Inflammatory macrophage treated with lipopolysaccharide for 4 hours (primary cell): ENCODE measurements at places on chromosomes 5 and 9.

GRCh38 chr5:88390481-88390880 is 121.8 kb upstream of the TMEM161B start:
- DNase-seq: no peak

- no peak for DNase-seq
Observed at GRCh38 chr5:43152946-43153345, 32.2 kb downstream of the ZNF131 start.

DNA sequence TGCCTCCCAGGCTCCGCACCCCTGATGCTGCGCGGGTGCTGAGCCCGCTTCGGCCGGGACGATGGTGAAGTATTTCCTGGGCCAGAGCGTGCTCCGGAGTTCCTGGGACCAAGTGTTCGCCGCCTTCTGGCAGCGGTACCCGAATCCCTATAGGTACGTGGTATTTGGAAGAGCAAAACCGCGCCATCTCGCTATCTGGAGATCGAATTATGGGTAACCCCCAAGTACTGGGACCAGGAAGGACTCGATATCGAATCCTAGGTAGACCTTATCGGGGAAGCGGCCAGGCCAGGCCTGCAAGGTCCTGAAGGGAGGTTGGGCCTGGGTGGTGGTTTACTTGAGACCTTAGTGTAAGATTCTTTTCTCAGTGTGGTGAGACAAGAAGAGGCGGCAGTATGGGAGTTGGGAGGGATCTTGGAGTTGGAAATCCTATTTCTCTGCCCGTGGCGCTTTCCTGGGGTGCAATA is 359 bp downstream of the PRELID1 start:
- no peak for DNase-seq

DNA sequence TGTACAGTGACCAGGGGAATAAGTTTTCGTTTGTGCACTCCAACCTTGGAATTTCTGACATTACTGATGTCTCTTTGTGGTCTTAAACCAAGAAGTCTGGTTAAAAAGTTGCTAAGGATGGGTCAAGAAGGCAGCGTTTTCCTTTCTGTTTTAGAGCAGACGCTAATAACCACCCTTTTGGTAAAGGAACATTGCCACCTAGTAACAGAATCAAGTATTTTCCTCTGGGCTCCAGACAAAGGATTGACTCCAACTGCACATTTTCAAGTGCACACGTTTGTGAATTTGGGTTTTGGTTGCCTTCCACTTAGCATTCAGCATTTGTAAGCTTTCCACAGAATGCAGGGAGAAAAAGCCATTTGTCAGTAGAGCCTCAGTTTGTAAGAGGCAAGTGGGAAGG is 22.2 kb upstream of the CEP78 start:
- peak; percentile 56 for DNase-seq

DNA sequence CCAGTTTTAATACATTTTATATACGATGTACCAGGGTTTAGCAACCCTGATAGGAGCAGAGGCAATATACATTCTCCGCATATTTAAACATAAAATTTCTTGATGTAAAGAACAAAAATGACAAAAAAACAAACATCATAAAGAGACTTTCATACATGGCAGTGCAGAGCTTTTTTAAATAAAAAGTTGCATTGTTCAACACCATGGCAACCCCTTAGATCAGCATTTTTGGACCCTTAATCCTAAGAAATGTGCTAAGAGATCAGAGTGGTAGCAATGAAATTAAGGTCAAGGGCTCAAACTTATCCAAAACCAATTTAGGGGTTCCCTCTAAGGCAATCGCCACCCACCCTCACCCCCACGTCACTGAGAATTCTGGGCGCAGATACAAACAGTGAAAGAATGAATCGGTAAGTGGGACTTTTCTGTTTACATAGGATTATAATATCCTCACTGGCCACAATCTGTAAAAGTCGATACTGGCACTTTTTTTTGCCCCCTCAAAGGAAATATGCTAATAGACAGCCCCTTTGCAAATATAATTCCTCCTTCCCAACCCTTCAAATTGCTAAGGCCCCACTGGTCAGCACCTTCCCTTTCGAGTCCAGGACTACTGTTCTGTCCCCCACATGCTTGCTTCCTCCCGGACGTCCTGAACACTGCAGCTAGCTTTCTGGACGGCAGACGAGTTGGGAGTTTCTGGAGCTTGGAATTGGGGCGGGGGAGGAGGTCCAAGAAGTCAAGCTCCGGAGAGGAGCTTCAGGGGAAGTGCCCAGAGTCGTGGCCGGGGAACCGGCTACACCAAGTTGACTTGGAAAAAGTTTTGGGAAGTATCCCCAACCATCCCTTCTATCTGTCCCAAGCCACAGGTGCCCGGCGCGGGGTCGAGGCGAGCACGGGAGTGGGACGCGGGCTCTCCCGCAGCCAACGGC is 2.2 kb downstream of the GAS1 start:
- DNase-seq: no peak

DNA sequence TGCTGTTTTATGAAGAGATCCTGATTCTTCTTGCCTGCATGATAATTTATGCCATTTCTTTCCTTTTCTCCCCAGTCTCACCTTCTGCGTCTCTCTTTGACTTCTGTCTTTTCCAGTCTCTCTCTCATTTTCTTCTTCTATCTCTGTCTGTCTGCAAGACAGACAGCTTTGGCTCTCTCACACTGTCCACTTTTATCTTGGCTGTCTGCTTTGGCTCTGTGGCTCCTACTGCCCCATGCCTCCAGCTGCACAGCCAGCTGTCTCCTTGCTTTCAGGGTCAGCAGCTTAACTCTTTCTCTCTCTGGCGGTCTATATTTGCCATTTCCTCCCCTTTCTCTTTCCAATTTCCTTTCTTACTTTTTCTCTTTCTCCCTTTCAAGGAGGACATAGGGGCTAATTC is 971.1 kb upstream of the COX7C start:
- no peak for DNase-seq

DNA sequence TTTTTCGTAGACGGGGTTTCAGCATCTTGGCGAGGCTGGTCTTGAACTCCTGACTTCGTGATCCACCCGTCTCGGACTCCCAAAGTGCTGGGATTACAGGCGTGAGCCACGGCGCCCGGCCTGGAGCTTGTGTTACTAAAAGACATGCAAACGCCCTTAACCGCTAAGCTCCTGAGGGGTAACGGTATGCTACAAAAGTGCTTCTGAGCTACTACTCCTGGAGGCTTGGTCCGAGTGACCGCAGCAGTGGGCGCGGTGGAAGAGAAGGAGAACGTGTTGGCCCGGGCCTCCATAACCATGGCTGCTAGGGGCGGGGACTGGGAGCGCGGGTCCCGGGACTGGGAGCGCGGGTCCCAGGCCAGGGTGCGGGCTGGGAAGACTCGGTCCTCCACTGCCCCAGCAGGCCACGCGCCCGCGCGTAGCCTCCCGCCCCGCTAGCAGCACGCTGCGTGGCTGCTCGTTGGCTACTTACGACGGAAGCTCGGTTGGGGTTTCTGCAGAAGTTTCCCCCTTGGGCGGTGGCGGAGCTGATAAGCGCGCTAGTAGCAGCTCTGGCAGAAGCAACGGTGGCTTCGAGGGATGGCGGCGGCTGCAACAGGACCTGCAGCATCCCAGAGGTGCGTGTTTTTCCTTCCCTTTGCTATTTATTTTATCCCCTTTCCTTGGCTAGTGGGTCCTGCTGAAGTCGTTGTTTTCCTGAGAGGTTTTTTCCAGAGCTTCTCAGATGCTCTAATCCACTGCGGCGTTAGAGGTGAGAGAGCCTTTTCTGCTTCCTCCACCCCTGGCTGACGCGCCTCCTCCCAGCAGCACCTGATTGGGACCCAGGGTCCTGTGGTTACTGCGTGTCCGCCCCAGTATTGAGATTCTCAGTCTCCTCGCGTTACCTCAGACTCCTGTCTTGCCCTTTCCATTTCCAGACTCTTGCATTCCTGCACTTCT is 69.2 kb upstream of the CCDC180 start:
- peak; percentile 77 for DNase-seq

DNA sequence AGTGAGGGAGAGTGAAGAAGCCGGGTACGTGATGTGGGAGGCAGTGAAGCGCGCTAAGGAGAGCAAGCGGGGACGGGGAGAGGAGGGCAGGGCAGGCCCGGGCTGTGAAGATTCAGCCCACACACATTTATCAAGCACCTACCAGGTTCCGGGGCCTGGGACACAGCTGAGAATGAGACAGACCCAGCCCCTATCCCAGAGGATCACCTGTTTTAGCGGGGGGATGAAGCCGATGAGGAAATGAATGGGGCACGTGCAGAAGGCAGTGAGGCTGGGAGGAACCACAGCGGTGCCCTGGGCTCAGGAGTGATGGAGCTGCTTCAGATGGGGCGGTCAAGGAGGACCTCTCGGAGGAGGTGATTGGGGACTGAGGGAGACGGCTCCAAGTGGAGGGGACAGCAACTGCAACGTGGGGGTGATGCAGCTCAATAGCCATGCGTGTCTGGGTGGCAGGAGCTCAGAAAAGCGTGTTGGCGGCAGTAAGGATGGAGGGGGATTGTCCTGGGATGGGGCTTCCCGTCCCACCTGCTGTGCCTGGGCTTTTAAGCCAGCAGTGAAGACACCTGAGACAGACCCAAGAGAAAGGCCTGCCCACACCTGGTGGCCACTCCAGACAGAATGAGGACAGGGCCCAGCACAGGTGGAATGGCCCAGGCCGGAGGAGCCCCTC is 77.5 kb upstream of the UNC5A start:
- DNase-seq: no peak

- DNase-seq: no peak
Observed at GRCh38 chr5:135308752-135309151, 90.3 kb downstream of the MACROH2A1 start.

GRCh38 chr5:41843456-41844370 is 26.5 kb downstream of the OXCT1 start:
- DNase-seq: peak; percentile 57

DNA sequence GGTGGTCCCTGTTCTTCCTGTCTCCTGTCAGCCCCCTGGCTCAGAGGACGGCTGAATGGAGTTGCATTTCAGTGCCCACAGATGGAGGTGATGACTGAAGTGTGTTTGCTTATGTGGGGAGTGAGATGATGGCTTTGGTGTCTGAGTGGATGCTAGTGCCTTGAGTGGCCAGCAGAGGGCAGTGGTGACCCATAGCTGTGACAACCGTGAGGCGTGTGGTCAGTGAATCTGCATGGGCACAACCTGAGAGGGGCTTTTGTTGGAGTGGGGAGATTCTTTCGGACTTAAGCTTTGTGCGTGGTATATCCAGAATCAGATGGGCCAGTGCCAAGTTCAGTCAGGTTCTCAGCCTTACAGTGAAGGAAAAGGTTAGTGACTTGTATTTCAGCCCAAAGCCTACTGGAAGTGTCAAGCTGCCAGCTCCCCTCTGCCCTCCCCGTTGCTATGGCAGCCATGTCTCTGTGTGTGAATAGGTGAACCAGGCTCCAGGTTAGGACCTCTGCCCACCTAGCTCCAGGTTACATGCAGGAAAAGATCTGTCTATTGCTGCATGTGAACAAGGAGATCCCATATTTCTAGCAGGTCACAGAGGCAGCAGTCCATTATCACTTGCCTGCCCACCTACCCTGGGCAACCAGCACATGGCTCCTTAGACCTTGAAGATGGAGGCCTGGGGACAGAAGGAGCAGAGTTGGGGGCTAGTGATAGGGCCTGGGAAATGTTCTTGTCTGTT is 14.7 kb upstream of the CXXC5 start:
- peak; percentile 60 for DNase-seq

GRCh38 chr9:35306283-35306682 is 144.5 kb downstream of the UNC13B start:
- no peak for DNase-seq

GRCh38 chr9:12801663-12802062 is 26.8 kb downstream of the LURAP1L start:
- DNase-seq: no peak

GRCh38 chr9:11088821-11089374 is 476.1 kb upstream of the PTPRD start:
- DNase-seq: no peak

DNA sequence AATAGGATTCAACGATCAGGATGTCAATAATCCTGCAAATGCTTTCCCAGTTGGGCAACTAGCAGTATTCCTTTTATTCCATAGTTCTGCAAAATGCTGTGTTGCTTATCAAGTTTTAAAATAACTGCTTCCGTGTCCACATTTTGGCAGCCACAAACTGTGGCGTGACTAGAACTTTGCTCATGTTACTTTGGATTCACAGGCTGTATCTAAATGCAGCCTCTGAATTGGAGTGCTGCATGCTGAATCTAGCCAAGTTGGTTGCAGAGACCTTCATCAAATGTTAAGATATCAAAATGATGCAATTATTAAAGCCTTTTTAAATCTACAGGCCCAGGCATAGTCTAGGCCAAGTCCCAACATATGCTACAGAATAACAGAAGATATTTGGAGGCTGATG is 249.2 kb downstream of the NR2F1-AS1 start:
- DNase-seq: no peak
